ENCODE measurements at places on chromosomes 5 and 9.
A peak's percentile ranks its signal among the peaks of the same experiment; 100 is the strongest.

- peak; percentile 69 for DNase-seq
Observed at GRCh38 chr9:27572566-27572917, 739 bp downstream of the C9orf72 start.

GRCh38 chr9:109498195-109499092 is at the start of gene PTPN3:
TSS of gene PTPN3 (minus strand) at chr9:109498307. CDS start at chr9:109463434, 34,873 bp downstream.
- no peak for DNase-seq

DNA sequence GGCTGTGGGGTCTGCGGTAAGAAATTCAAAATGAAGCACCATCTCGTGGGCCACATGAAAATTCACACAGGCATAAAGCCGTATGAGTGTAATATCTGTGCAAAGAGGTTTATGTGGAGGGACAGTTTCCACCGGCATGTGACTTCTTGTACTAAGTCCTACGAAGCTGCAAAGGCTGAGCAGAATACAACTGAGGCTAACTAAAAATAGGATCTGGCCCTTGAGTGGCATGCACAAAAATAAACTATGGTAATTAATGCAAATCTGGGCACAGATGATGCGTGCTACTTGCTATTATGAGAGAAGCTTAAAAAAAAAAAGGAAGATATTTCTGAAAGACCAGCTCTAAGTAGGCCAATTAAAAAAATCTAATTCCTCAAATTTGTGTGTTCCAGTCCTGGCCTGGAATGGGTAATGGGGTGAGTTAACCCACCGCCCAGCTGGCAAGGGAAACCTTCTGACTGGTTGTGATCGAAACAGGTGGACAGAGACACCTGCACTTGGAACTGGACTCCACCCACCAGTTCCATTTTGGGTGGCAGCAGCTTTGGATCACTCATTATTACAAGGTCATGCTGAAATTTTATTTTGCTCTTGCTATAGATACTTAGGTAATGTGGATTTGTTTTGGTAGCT is 26.6 kb upstream of the ZBTB34 start:
- no peak for DNase-seq

GRCh38 chr5:107805824-107806223 is 135.1 kb upstream of the EFNA5 start:
- DNase-seq, result no peak

GRCh38 chr9:95513711-95514110 is 3.1 kb downstream of the PTCH1 start:
- no peak for DNase-seq

DNA sequence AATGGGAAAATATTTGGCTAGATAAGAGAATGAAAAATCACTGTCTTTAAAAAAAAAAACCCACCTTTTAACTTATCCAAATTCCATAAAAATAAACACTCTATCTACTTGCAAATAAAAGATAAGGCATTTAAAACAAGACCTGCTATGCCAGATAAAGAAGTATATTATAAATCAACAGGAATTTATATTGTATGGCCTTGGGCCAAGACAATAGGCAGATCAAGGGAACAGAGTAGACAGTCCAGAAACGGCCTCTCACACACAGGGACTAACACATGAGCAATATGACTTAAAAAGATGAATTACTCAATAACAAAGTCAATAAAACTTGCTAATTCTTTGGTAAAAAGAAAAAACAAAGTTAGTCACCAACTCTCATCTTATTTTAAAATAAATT is 34.7 kb upstream of the ICE1 start:
- no peak for DNase-seq

DNA sequence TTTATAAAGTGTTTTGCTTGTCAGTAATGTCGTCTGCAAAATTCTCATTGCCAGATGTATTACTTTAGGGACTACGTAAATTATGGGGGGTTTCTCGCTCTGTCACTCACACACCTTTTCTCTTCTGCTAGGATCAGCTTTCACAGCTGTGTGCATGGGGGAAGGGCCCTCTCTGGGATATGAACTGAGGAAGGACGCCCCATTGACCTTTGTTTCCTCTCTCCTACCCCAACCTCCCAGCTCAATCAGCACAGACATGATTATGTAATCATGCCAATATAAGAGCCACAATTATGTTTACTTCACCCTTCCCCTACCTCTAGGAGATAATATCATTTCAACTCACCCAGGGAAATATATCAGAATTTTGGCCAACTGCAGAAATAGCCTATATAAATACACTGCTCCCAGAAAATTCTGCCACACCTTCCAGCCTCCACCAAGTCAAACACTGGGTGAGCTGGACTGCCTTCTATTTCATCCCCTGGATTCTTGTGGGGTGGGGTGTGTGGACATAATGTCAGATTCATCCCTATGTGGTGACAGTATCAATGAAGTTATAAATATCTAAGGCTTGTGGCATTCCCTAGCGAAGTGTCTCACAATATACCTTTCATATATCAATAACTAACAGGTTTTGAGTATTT is 12.6 kb upstream of the SEMA5A start:
- DNase-seq, result no peak

Data from CD4-positive, alpha-beta T cell treated with Interleukin-6 for 4 hours (primary cell).